Activated CD8-positive, alpha-beta T cell treated with anti-CD3 and anti-CD28 coated beads for 36 hours (primary cell): ENCODE measurements at places on chromosomes 7 and 10. TPM values are rescaled to one million over a fixed set of nuclear protein-coding genes. Genes with fewer than 3 reads are reported as not detected.

GRCh38 chr7:43516581-43517342 is 66.1 kb upstream of the STK17A start:
- peak overlapping the region; percentile 16 for H3K27ac ChIP-seq
- peaks cover 8% of the 10 kb centered on the region for H3K27me3 ChIP-seq
- no peaks in the 10 kb centered on the region for H3K36me3 ChIP-seq
- H3K4me3 ChIP-seq = no peak overlapping the region
- H3K4me1 ChIP-seq = peaks cover 6% of the 10 kb centered on the region

The TSPAN12 gene
- total RNA-seq = not detected

DNA sequence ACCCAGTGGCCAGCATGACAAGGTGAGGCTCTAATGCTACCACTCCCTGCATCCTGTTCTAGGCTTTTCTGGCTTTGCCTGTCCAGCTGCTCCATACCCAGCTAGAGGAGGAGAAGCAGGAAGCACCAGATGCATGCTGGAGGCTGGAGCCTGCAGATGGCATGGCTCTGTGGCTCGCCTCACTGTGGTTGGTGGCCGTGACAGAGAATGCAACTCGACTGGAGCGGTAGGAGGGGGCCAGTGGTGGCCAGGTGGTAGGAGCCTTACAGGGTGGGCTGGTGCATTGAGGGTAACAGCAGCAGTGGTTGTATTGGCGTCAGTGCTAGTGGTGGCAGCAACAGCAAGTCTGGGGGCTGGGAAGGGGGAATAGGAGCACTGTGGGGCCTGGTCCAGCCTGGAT is 128.6 kb downstream of the ZNF248 start:
- H3K4me3 ChIP-seq = no peak overlapping the region
- DNase-seq = no peak
- H3K36me3 ChIP-seq = peaks cover 1% of the 10 kb centered on the region
- no peaks in the 10 kb centered on the region for H3K4me1 ChIP-seq

DNA sequence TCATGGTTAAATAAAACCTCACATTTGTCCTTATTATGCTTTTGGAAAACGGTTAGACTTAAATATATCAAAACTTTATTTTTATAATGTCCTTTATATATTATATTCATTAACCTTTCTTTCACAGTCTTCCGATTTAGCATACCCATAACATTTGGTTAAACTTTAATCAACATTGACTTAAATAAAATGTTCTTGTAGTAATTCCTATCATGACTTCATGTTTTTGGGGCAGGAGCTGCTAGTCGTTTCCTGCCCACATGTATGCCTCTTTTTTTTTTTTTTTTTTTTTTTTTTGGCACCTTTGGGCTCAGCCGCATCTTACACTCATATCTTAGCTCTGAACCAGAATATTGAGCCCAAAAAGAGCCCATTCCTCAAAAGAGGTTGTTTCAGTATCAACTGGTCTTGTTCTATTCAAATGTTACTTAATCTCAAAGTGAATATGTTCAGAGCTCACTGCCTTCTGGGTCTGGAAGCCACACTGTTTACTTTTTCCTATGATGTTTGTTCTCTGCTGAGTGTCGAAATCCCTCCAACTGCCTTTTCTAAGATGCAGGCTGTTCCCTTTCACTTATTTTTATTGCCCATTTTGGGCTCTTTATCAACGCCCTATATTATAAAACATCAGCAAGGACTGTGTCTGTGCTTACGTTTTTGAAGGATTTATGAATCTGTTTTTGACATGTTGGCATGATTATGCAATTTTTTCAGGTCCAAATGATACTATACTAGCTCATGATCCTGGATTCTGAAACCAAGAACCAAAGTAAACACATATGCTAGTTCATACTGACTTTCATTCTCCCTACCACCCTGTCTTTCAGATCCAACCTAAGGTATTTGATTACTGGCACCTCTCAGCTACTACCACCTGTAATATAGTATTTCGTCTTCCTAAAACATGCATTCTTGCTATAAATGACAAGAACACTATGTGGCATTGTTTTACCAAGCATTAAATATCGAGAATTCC is 914.4 kb downstream of the PCDH15 start:
- H3K4me3 ChIP-seq = no peak overlapping the region
- no peaks in the 10 kb centered on the region for H3K27me3 ChIP-seq
- H3K27ac ChIP-seq = no peak overlapping the region
- no peaks in the 10 kb centered on the region for H3K4me1 ChIP-seq
- DNase-seq = no peak

DNA sequence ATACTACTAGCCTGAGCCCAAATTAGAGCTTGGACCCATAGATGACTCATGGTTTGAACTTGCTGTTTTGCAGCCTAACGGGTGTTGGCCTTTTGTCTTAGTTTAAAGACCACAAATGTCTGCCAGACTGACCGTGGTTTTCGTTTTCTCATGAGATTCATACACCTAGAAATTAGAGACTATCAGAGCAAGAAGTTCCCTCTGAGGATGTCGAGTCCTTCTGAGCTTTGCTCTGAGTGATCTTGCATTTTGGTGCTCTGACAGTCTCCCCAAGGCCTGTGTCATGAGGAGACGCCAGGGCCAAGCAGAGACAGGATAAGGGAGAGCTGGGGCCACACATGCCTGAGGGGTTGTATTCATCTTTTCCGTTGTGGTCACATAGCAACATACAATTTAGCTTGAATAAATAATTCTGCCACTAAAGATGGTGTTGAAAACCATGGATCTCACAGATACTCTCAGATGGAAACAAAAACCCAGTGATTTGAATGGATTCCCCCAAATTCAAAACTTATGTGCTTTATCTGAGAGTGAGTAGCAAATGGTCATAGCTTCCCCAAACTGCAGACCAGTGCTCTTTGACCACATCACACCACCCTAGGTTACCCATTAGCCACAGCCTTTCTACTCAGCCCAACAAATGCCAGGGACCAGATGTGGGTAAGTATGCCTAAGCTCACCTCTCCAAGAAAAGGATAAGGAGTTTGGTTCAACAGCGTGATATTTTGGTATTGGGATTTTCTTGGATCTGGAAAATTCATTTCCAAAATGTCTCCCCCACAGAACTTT is 762.0 kb upstream of the IGFBP3 start:
- H3K27ac ChIP-seq = no peak overlapping the region
- H3K4me1 ChIP-seq = no peaks in the 10 kb centered on the region
- H3K4me3 ChIP-seq = no peak overlapping the region

- no peak for DNase-seq
- no peaks in the 10 kb centered on the region for H3K36me3 ChIP-seq
- H3K27me3 ChIP-seq = no peaks in the 10 kb centered on the region
- H3K4me1 ChIP-seq = no peaks in the 10 kb centered on the region
These were observed 168.0 kb upstream of the PHYHIPL start for GRCh38 chr10:59008452-59008851.

The SLC13A1 gene
- not detected for total RNA-seq

DNA sequence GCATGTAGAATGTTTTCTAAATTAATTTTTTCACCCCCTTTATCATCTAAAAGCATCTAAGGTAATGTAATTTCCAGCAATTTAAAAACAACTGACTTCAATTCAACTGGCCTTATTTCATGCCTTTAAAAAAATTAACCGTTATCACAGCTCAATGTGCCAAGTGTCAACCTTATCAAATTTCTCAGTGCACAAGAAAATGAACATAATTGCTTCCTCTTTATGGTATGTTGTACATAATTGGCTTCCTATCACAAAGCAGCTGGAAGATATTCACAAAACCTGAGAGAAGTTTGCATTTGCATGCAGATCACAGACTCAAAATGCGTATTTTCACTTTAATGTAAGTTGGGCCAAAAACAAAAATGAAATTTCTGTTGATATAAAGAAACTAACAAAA is 966.4 kb downstream of the GRM8 start:
- no peaks in the 10 kb centered on the region for H3K27me3 ChIP-seq
- H3K27ac ChIP-seq = no peak overlapping the region
- H3K36me3 ChIP-seq = no peaks in the 10 kb centered on the region

GRCh38 chr10:52469970-52470705 is 156.1 kb downstream of the DKK1 start:
- no peak for DNase-seq
- no peaks in the 10 kb centered on the region for H3K4me1 ChIP-seq

The CPN1 gene
- not detected for total RNA-seq

GRCh38 chr10:44908066-44908749 is 2.9 kb upstream of the TMEM72 start:
- H3K27me3 ChIP-seq = no peaks in the 10 kb centered on the region
- no peak overlapping the region for H3K27ac ChIP-seq
- no peak overlapping the region for H3K4me3 ChIP-seq
- DNase-seq = no peak

GRCh38 chr10:2856598-2856997 is 210.8 kb upstream of the PFKP start:
- H3K27me3 ChIP-seq = peaks cover 2% of the 10 kb centered on the region
- no peaks in the 10 kb centered on the region for H3K4me1 ChIP-seq
- H3K4me3 ChIP-seq = no peak overlapping the region
- no peak overlapping the region for H3K27ac ChIP-seq
- H3K36me3 ChIP-seq = no peaks in the 10 kb centered on the region

DNA sequence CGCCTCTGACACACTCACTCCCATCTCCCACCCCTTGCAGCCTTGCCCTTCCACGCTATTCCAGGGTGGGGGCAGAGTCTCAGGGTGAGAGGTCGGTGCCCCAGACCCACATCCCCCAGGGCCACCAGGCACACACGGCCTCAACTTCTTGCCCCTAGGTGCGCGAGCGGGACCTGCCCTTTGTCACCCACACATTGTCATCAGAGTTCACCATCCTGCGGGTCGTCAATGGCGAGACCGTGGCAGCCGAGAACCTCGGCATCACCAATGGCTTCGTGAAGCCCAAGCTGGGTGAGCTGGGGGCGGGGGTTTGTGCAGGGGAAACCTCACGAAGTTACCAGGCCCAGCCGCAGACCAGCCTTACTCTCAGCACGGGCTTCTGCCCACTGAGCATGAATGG is 53.3 kb downstream of the CASTOR2 start:
- H3K36me3 ChIP-seq = no peaks in the 10 kb centered on the region
- DNase-seq = no peak
- no peaks in the 10 kb centered on the region for H3K4me1 ChIP-seq
- H3K4me3 ChIP-seq = no peak overlapping the region
- H3K27me3 ChIP-seq = no peaks in the 10 kb centered on the region

The NUP205 gene
- total RNA-seq = 140 TPM

GRCh38 chr7:89311886-89312285 is 516.3 kb upstream of the TEX47 start:
- no peaks in the 10 kb centered on the region for H3K4me1 ChIP-seq
- no peak overlapping the region for H3K4me3 ChIP-seq
- DNase-seq = no peak

DNA sequence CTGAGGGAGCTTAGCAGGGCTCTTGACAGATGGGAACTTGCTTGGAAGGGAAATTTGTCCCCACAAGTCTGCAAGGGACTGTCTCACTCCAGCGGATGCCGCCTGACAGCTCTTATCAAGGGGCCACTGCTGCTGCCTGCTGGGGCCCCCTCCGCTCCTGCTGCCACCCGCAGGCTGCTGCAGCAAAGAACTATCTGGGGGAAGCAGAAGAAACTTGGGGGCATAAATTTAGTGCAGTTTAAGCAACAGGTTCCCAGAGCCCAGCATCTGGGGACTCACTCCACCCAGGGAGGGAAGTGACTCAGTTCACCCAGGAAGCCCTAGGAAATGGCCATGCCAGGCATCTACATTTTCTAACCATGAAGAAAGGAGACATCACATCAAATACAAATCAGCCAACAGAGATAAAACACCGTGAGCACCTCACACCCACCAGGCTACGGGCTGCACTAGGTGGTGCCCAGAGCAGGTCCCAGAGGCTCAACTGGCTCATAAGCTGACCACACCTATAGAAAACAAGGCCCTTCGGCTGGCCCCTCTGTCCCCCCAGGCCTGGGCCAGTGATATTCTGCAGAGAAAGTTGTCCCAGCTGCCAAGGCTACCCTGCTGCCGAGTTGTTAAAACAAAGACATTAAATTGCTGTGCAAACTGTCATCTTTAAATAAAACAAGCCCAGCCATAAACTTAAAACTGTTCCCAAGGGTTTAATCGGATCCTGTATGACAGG is 3.7 kb downstream of the RGS10 start:
- peaks cover 60% of the 10 kb centered on the region for H3K36me3 ChIP-seq
- DNase-seq = peak; percentile 82
- no peaks in the 10 kb centered on the region for H3K27me3 ChIP-seq
- H3K27ac ChIP-seq = peak overlapping the region; percentile 93
- H3K4me3 ChIP-seq = peak overlapping the region; percentile 71

- peak; percentile 67 for DNase-seq
- H3K4me3 ChIP-seq = peak overlapping the region; percentile 46
- H3K27ac ChIP-seq = peak overlapping the region; percentile 78
- H3K27me3 ChIP-seq = no peaks in the 10 kb centered on the region
- H3K4me1 ChIP-seq = peaks cover 20% of the 10 kb centered on the region
These were observed 85.8 kb downstream of the CALD1 start for GRCh38 chr7:134865001-134865845.

- H3K27me3 ChIP-seq = no peaks in the 10 kb centered on the region
- no peaks in the 10 kb centered on the region for H3K36me3 ChIP-seq
- no peak for DNase-seq
- no peaks in the 10 kb centered on the region for H3K4me1 ChIP-seq
- no peak overlapping the region for H3K4me3 ChIP-seq
These were observed 375.5 kb downstream of the TCERG1L start for GRCh38 chr10:130935897-130936550.

DNA sequence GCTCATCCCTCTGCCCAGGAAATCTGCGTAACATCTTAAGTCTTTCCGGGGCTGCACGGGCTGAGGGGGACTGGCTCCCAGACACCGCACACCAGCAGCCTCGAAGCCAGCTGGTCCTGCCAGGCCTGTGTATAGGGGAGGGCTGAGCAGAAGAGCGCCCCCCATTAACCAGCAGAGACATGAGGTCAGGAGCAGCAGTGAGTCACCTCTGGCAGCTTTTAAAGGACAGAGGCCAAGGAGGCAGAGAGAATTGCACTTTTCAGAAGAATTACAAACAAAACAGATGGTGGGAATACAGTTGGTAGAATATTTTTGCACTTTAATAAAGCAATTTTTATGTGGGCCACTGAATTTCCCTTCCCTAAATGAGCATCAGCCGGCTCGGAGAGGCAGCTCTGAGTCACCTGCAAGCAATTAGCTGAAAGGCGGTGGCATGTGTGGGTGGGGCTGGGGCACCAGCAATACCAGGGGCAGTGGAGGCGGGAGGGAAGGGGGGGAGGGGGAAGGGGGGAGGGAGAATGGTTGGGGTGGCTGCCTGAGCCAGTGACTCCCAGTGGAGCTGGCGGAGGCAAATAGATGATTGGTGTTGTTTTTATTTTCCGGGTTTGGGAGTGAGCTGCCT is 39.1 kb downstream of the GOLGA7B start:
- H3K4me1 ChIP-seq = peaks cover 7% of the 10 kb centered on the region
- peaks cover 4% of the 10 kb centered on the region for H3K27me3 ChIP-seq
- no peak overlapping the region for H3K4me3 ChIP-seq
- peak; percentile 64 for DNase-seq
- H3K36me3 ChIP-seq = no peaks in the 10 kb centered on the region

The CRTAC1 gene
- total RNA-seq = not detected

DNA sequence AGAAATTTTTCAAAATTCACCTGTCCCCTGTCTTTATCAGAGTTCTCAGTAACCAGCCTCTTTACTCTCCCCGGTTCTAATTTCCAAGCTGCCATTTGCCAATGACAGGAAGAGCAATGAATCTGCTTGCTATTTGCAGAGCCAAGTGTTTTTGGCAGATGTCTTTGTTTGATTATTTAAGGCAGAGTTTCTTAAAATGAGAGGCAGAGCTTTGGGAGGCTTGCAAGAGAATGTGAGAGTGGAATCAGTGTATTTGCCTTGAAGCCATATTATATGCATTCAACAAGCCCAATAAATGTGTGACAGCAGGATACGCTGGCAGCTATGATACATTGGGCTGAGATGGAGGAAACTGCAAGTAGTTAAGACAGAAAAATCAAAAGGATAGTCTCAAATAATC is 196.5 kb downstream of the PHF14 start:
- no peak for DNase-seq
- H3K27me3 ChIP-seq = no peaks in the 10 kb centered on the region
- no peaks in the 10 kb centered on the region for H3K36me3 ChIP-seq
- no peak overlapping the region for H3K27ac ChIP-seq
